ENCODE measurements at places on chromosomes 2 and 18. TPM values are rescaled to one million over a fixed set of nuclear protein-coding genes. Genes with fewer than 3 reads are reported as not detected.

GRCh38 chr18:74745633-74746403, 148.1 kb downstream of the ZNF407 start:
- DNase-seq, result no peak

DNA sequence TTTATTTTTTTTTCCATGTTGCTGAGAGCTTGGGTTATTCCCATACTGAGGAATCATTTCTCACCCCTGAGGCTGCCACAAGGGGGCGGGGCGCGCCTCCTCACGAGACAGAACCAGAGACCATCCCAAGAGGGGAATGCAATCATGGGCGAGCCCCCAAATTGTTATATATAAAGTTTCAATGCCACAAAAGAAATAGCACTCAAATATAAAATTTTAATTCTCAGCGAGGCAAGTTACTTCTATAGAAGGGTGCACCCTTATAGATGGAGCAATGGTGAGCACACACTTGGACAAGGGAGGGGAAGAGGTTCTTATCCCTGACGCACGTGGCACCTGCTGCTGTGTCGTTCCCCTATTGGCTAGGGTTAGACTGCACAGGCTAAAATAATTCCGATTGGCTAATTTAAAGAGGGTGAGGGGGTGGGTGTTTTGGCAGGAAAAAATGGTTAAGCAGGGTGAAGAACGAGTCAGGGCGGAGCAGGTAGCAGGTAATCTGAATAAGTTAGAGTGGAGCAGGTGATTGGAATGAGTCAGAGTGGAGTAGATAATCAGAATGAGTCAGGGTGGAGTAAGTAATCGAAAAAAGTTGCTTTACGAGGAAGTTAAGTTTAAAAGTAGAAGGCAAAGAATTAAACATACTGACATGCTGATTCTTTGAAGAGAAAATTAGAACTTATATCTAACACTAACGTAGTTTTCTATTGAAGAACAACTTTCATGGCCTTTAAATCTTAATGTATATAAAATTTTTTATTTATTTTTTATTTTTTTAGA, 177.5 kb downstream of the MTCL1 start:
- no peak for DNase-seq

DNA sequence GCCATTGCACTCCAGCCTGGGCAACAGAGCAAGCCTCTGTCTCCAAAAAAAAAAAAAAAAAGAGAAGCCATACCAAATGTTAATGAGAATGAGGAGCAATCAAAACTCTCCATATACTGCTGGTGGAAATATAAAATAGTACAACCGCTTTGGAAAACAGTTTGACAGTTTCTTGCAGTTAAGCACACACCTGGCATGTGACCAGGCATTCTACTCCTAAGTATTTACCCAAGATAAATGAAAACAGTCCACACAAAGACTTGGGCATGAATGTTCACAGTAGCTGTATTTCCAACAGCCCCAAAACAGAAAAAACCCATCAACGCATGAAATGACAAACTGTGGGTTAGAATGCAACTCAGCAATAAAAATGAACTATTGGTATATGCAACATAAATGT, 76.0 kb upstream of the ST8SIA5 start:
- DNase-seq, result no peak

DNA sequence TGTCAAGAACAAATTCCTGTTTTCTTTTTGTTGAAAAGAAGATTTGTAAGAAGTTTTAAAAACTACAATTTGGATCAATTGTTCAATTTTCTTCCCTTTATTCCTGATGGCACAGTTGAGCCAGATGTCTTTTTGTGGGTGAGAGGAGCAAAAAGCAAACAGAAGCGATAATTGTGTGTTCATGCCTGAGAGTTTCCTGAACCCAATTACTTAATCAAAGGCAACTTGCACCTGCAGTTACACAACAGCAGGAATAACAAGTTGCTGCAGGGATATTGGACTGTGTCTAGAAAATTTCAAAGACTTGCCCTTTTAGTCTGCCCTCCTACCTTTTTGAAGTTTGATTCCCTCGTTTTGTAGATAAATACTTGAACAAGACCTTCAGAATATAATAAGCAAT, 383.6 kb downstream of the DSEL start:
- no peak for DNase-seq

Gene ITPRIPL1
- 1.7 TPM for total RNA-seq

Gene HOXD13
- not detected for total RNA-seq

Gene CWC22
- total RNA-seq, result 22.3 TPM

DNA sequence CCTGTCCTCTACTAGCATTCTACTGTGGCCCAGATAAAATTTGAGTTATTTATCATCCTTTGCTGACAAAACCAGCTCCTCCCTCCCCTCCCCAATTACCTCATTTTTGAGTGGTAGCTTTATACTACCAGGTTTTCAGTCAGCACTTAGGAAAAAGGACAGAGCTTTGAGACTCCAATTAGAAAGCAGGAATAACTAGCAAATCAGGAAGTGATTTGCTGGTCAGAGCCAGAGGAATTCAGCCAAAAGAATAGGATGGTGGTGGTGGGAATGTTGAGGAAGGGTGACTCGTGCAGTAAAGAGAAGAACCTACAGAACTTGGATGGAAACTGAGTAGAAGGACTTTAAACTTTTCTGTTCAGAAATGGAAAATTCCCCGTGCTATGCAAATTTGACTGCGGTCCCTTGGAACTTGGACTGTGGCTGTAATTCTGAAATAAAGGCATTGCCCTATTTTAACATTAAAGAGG, 3.7 kb downstream of the MYL12B start:
- no peak for DNase-seq

Data from ureter (tissue), 1 donor.